CD4-positive, CD25-positive, alpha-beta regulatory T cell (primary cell): ENCODE measurements at places on chromosomes 5 and 9.
A peak's percentile ranks its signal among the peaks of the same experiment; 100 is the strongest.

- DNase-seq, result no peak
These were observed 257.6 kb downstream of the FBXL7 start for GRCh38 chr5:15757619-15758018.

GRCh38 chr5:50759526-50760270 is 93.3 kb downstream of the PARP8 start:
- DNase-seq, result no peak

DNA sequence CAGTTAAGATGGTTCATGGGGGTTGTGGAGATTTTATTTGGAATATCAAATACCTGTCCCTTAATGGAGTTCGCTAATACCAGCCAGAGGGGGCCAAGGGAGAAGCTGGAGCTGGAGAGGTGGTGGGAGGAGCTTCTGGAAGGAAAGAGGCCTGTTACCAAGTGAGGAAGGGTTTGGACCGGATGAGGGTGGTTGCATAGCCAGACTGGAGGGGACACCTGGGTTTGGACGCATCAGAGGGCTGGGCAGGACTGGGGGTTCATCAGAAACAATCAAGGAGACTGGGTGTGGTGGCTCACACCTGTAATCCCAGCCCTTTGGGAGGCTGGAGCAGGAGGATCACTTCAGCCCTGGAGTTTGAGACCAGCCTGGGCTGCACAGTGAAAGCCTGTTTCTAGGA is 111.8 kb upstream of the IER5L start:
- DNase-seq, result no peak

DNA sequence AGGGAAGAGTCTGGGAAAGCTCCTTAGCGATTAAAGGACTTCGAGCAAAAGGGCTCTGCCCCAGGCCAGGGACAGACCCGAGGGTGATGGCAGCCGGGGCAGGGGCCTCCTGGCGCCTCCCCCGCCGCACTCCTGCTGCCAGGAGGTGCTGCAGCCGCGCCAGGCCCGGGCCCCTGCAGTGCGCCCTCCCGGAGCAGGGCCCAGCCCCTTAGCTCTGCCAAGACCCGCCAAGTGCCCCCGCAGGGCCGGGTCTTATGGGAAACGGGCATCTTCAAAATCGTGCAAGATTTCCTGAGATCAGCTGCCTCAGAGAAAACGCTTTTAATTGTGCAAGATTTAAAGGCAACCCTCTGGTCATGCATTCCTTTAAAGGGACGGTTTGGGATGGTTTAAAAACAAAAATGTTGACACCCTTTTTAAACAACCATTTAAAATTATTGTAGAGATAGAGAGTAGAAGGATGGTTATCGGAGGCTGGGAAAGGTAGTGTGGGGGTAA is 52.4 kb downstream of the CDC14B start:
- DNase-seq, result no peak

DNA sequence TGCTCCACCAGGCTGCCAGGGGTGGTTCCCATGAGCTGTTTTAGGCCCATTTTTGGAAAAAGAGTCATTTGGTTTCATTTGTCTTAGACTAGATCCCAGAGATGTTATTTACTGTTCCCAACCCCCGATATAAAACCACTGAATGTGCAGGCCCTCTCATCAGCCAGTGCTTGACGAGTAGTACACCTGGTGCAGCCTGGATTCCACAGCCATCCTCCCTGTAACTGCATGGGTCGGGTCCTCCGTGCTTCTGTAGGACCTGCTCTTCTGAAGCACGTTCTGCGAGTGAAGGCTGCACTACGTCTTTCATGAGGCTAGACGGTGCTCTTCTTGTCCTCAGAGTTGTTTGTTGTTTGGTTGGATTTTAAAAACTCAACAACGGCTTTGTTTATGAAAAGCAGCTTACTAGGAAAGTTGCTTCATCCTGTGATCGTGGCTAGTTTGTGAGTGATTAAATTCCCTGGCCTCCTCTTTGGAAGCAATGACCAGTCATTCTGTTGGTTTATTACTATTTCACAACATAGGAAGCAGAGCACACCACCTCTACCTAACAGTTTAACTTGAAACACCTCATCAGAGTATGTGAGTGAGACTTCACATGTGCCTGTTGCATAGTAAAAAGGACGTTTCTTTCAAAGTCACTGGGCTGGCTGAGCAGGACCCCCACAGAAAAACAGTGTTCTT is 135.2 kb downstream of the AOPEP start:
- DNase-seq, result no peak

- DNase-seq, result no peak
These were observed 284.1 kb upstream of the PDE4D start for GRCh38 chr5:60177596-60177995.

DNA sequence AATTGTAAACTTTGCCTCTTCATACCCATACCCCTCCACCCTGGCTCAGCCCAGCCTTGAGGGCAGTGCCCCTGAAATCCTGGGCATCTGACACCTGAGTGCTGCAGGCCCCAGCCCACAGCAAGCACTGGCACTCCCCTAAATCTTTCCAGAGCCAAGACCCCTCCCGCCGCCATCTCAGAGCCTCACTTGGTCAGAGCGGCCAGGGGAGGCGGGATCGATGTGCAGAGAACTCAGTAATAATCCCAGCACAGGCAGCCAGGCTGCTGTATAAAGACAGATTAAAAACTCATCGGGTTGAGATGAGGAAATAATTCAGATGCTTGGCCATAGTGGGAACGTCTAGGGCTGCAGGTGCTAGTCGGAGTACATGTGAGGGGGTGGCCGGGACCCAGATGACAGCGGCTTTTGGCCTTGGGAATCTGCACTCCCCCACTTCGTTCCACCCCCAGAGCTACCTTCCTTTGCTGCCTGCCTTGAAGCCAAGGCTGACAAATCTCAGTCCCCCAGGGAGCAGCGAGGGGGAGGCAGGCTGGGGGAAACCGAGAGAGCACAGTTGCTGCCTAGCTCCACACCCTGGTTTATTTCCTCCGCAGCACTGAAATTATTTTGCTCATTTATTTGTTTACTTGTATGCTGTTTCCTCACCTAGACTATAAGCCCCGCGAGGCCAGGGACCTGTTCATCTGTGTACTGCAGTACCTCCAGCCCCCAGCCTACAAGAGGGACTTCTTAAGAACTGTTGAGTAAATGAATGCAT is 19.5 kb upstream of the ARAP3 start:
- DNase-seq, result peak; percentile 50

DNA sequence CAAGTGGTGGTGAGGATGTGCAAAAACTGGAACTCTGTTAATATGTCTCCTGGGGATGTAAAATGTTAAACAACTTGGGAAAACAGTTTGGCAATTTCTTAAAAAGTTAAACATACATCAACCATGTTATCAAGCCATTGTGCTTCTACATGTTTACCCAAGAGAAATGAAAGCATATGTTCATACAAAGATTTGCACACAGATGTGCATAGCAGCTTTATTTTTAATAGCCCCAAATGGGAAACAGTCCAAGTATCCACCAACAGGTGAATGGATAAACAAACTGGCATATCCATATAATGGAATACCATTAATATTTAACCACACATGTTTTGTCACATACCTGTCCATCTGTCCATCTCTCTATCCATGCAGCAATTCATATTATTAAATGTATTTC is 6.2 kb downstream of the VPS13A start:
- DNase-seq, result no peak

GRCh38 chr5:73996151-73996755 is 370.3 kb downstream of the ARHGEF28 start:
- no peak for DNase-seq

DNA sequence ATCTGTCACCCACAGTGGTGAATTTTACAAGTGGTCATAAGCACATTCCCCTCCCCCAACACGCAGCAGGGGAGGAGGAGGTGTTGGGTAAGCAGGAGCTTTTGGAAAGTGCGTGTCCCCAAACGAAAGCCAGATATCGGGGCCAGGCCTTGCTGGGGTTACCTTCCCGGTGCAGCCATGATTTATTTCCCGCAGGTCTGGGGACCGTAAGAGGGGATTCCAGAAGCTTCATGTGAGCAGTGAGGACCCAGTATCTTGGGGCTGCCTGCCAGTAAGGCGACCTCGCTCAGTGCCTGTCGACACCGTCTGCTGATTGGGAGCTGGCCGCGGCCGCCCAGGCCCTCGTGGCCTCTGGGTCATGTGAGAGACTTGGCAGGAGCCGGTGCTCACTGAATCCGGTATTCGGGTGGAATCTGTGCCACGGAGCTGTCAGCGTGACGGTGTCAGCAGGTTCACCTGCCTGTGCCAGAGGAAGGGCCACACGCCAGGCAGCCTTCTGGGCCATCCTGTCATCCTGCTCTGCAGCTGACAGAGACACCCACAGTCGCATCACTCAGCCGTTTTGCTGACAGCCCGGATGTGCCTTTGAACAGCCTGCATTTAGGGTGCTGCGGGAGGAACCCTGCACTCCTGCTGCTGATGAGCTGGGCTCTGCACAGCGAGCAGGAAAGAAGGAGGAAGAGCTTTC is 37.3 kb downstream of the SEC61B start:
- DNase-seq, result peak; percentile 38

DNA sequence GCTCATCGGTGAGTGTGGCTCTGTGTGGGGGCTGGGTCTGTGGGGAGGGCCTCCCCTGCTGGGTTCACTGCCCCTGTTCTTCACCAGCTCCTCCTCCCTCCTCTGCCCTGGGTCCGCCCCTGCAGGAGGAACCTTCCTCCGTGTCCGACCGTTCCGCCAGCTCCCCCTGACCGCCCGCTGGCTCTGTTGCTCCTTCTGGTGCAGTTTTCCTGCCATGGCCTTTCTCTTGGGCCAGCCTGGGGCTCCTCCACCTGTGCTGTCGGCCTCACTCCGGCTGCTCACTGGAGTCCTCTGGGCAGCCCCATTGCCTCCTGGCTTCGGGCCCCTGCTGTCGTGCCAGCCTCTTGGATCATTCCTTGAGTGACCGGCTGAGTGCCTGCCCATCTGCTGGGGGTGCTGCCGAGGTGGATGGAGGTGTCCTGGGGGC is 12.3 kb downstream of the RNU6ATAC start:
- DNase-seq, result no peak

DNA sequence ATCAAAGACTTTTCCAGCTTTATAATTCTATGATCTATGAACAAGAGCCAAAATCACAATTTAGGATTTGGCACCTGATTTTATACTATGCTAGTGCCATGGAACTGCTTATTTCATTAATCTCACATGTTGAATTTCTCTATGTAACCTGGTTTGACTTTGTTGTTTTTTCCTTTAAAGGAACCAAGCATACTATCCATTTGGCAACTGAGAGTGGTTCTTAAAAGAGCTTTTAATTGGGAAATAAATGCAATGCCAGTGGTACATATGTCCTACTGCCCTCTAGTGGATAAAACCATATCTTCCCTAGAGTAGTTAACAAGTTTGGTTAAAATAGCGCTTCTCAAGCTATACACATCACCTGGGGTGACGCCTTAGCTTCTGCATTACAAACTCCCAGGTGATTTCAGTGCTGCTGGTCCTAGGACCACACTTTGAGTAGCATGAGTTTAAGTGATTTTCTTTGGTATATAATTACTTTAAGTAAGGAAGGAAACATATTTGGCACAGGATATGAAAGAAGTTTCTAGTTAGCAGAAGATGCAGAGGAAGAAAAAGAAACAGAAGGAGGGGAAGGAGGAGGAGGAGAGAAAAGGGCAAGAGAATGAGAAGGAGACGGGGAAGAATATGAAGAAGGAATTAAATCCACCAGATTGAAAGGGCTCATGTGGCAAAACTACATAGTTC is 56.8 kb downstream of the FGF10 start:
- no peak for DNase-seq

DNA sequence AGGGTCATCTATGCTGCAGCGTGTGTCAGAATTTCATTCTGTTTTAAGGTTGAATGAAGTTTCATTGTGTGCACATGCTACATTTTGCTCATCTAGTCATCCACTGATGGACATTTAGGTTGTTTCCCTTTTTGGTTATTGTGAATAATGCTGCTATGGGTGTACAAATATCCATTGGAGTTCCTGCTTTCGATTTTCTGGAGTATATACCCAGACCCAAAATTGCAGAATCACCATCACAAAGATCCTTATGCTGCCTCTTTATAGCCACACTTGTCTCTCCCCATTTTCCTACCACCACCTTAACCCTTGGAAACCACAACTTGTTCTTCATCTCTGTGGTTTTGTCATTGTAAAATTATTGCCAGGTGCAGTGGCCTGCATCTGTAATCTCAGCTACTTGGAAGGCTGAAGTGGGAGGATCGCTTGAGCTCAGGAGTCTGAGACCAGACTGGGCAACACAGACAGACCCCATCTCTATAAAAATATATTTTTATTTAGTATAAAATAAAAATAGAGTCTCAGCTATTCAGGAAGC is 166.2 kb downstream of the HSD17B3 start:
- no peak for DNase-seq

DNA sequence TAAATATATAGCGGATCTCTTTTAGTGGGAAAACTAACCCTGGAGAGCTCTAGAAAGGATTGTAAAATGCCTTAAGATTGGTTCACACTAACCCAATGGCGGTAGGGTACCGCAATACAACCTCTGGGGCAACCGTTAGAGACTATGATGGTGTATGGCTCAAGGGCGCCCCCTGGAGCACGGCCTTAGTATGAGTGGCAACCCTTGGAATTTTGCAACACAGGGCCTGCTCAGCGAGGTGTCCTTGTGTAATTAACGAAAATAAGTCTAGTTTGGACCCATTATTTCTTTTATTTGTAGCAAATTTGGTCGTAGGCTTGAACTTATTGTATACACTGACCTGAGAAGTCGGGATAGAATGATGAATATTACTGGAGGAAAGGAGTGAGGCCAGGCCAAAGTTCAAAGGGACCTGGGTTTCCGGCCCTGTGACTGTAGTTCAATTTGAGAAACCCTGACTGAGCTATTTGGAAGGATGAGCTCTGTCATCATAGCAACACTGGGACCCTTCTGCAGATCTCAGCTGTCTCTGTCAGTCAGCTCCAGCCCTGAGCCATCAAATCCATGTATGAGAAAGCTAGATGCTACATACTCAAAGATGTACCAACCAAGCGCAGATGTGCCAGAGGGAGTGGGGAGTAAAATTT is 54.8 kb downstream of the CAMK4 start:
- peak; percentile 82 for DNase-seq

DNA sequence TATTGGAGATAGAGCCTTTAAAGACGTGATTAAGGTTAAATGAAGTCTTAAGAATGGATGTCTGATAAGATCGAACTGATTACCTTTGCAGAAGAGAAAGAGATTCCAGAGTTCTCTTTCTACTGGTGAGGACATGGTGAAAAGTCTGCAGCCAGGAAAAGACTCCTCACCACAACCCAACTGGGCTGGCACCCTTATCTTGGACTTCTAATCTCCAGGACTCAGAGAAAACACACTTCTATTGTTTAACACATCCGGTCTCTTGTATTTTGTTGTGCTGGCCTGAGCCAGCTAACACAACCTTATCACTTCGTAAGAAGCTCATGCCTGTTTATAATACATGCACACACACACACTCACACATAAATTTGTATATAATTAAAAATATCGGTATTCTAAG is 489.1 kb downstream of the PRDM9 start:
- DNase-seq, result no peak

DNA sequence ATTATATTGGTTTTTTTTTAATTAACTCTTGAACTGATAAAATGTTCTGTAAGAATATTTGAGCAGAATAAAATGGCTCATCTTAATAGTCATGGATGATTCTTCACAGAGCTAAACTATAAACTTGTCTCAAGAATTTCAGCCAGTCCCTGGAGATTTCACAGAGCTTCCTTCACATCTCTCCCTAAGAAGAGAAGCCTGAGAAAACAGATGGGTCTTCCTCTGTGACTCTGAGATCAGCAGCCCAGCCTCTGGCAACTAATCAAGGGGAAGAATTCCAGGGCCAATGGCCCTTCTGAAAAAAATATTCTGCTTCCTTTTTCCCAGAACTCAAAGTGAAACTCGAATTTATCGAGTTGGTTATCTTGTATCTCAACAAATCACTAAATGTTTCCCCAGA is 122.2 kb upstream of the ITGA1 start:
- DNase-seq, result no peak

- no peak for DNase-seq
These were observed 25.8 kb downstream of the CD180 start for GRCh38 chr5:67170767-67171166.
